WTC11 (cell line): ENCODE measurements at places on chromosomes 13 and 19.

- DNase-seq = no peak
Measured at GRCh38 chr13:92272177-92272576, 873.8 kb downstream of the GPC5 start.

DNA sequence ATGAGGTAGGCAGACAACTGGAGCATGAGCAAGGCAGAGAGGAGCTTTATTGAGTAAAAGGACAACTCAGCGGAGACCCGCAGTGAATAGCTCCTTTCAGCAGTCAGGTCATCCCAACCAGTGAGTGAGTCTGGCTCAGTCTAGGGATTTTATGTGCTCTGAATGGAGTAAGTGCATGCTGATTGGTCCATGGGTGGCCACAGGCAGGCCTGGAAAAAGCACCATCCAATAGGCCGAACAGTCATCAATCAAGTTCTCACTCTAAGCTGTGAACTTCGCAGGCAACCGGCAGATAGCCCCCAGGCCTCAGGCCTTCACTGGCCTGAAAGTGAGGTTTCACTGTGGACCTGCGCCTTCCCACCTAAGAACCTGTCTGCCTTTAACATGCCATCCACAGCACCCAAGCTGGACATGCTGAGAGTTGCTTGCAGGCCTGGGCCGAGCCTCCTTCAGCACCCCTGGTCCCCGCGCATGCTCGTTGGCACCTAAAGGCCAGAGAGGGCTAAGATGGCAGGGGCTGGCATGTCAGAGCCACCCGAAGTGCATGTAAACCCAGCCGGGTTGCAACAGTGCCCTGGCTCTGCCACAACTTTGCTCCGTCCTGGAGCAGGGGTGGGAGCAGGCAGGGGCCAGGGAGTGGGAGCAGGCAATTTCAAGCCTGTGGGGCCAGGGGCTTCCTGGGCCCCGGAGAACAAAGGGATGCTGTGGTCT, 698.7 kb downstream of the SLITRK1 start:
- DNase-seq = no peak

GRCh38 chr13:19845758-19846157, 17.7 kb downstream of the ZMYM5 start:
- DNase-seq = no peak

- DNase-seq = no peak
Measured at GRCh38 chr13:98599502-98600328, 22.8 kb upstream of the STK24 start.

DNA sequence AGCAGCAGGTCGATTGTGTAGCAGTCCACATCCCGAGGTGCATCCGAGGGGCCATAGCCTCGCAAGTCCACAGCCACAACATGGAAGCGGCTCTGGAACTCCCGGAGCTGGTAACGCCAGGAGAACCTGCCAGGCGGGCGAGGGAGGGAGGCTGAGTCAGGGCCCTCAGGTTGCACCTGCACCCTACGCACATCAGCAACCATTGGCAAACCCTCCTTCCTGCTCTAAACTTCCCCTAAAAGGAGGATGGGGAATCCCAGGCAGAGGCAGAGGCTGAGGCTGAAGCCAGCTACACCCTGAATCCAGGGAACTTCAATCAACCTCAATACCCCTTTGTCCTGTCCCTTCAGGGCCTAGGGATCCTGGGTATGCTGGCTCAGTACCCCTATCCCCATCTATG, 977 bp downstream of the EPHX3 start:
- no peak for DNase-seq

GRCh38 chr19:5336195-5336965, 4.2 kb downstream of the PTPRS start:
- DNase-seq = no peak

DNA sequence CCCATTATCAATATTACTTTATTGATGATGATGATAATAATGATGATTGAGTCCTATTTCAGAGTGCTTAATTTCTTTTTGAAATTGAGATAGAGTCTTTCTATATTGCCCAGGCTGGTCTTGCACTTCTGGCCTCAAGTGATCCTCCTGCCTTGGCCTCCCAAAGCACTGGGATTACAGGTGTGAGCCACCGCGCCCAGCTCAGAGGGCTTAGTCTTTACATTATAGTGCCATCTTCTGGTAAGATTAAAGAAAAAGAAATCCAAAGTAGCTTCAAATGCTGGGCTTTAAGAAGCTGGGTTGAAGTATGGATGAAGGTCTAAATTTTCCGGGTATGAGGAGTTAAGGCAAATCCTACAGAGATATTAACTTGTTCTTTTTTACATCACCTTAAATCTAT, 3.4 kb upstream of the ZNF333 start:
- peak; percentile 25 for DNase-seq

- no peak for DNase-seq
Measured at GRCh38 chr19:5269279-5269678, 71.3 kb downstream of the PTPRS start.

DNA sequence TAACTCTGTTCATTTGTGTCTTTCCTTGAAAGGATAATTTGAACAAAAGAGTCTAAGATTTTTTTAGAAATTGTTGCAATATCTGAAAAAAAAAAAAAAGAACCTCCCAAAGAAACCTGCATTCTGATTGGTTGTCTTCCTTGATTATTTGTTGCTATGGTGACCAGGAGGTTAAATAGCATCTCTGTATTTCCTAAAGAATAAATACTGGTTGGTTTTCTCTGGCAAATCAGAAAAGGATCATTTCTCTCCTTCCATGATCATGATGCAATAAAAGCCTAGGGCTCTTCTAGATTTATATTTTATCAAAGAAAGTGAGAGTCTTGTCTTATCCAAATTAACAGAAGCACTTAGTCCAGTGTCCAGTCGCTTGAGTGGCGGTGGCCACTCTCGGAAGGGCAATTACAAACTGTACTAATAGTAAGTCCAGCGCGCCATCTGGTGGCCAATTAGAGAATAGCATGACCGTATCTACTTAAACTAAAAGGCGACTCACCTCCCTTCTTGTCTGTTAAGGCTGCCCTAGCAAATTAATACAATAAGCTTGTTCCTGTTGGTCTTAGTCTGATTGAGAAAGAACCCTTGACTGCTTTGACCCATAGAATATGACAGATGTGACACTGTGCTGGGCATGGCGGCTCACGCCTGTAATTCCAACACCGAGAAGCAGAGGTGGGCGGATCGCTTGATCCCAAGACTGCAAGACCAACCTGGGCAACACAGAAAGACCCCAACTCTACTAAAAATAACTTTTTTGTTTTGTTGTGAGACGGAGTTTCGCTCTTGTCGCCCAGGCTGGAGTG, 47.0 kb upstream of the PNMA8B start:
- DNase-seq = peak; percentile 93

DNA sequence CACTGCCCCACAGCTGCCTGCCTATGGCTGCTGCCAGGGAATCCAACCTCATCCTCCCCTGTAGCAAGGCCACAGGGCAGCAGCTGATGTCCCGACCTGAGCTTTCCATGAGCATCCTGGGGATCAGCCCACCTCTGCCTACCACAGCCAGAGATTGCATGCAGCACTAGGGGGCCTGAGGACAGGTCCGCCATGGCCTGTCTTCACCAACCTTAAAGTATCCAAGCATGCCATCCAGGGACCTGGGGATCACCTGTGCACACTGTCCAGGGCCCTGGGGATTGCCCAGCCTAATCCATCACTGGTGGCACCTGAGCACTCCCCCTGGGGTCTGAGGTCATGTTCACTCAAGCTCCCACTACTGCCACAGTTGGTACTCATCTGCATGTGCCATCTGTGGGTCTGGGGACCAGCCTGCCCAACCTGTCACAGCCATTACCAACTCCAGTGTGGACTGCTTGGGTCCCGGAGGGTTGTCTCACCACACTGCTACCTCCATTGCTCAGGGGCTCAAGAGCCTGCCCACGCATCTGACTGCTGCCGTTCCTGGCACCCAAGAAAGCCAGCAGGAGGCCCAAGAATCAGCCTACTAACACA, 53.0 kb downstream of the KCTD15 start:
- DNase-seq = no peak

DNA sequence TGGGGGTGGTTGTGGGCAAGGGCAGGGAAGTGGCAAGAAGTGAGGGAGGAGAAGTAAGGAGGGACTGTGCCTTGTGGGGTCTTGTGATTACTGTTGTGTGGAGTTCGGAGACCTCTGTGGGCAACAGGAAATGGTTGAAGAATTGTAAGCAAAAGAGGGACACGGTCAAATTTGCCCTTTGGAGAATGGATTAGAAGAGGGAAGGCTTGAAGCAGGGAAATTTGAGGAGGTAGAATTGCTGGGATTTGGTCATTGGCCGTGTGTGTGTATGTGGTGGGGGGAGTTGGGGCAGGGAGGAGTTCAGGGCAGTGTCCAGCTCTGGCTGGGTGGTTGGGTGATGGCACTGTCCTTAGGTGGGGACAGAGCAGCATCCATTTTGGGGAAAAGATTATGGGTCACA, 3.6 kb downstream of the WASF3 start:
- DNase-seq = no peak

- no peak for DNase-seq
Measured at GRCh38 chr13:44629465-44630183, 53.5 kb upstream of the TSC22D1 start.

- no peak for DNase-seq
Measured at GRCh38 chr13:110164706-110165105, 142.3 kb downstream of the COL4A1 start.

- DNase-seq = no peak
Measured at GRCh38 chr13:99384468-99384867, 77.3 kb upstream of the GPR183 start.

DNA sequence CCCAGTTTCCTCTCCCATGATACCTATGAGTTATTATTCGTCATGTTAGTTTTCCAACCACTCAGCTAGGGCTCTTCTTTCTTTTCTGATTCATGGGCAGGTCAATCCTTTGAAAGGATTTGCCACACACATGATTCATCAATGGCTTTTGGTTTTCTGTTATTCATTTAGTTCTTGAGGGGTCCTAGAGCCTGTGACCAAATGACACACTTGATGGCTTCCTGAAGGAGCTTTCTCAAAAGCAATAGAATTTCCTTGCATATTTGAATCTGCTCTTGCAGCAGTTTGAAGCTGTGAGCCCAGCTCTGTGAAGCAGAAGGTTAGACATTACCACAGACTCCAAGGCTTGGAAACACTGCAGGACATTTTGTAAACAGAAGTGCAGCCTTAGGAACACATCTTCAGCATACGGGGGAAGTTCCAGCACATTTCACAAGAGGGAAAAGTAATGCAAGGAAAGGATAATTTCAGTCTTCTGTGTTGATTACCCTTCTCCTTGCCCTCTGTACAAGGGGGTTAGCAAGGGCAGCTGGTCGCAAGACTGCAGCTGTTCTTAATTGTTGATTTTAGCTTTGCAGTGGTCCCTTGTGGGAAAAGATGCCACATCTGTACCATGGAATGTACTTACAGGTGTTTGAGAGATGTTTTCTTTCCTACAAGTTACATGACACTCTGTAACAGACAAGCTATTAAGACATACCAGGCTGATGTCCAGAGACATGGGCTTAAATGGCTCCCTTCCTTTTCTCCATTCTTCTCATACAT, 338.6 kb downstream of the KCNRG start:
- DNase-seq = no peak

- DNase-seq = no peak
Measured at GRCh38 chr13:54183728-54184127, 1155.1 kb downstream of the OLFM4 start.

- DNase-seq = no peak
Measured at GRCh38 chr13:37059848-37060192, 332 bp upstream of the SUPT20H start.

GRCh38 chr19:9620842-9621155, 233 bp downstream of the ZNF561 start:
- DNase-seq = no peak

DNA sequence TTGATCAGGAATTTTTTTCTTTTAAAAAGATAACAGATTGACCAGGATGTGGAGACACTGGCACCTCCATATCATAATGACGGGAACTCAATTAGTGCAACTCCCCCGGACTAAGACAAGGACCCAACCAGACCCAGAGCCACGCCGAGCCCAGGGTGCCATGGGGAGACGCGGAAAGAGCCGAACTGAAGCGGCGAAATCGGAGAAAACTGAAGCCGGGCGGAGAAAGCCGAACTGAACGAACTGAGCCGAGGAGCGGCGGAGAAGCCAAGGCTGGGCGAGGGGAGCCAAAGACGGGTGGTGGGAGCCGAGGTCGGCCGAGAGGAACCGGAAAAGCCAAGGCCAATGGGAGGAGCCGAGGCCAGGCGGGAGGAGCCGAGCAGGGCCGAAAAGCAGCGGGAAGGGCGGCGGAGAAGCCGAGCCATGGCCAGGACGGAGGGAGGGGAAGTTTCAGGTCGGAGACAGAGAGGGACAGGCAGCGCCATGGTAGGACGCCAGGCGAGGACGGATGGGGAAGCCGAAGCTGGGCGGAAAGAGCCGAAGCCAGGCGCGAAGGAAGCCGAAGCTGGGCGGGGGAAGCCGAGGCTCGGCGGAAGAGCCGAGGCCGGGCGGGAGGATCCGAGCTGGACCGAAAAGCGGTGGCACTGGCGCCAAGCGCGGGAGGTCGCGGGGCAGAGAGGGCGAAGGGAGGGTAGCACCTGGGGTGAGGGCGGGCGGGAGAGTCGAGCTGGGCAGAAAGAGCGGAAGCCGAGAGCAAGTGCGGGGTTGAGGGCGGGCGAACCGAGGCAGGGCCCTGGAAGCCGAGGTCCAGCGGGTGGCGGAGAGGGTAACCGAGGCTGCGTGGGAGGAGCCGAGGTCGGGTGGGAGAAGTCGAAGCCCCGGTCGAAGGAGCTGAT, 29.4 kb downstream of the ZNF557 start:
- DNase-seq = peak; percentile 95

DNA sequence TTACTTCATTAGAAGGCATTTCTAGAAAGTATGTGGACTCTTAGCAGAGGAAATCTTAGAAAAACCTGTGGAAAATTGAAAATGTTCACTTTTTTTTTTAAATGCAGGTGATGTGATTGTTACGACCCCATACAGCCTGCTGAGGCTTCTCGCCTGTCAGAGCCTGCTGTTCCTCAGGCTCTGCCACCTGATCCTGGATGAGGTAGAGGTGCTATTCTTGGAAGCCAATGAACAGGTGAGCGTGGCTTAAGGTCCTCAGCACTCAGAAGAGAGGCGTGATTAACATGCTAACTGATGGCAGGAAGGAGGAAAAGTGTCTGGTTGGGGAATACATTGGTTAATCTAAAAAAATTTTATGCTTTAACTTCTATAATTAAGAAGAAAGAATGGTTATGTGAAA, 71.4 kb downstream of the SLC7A9 start:
- no peak for DNase-seq

GRCh38 chr13:78596399-78596735, 7.0 kb downstream of the POU4F1 start:
- DNase-seq = peak; percentile 42

DNA sequence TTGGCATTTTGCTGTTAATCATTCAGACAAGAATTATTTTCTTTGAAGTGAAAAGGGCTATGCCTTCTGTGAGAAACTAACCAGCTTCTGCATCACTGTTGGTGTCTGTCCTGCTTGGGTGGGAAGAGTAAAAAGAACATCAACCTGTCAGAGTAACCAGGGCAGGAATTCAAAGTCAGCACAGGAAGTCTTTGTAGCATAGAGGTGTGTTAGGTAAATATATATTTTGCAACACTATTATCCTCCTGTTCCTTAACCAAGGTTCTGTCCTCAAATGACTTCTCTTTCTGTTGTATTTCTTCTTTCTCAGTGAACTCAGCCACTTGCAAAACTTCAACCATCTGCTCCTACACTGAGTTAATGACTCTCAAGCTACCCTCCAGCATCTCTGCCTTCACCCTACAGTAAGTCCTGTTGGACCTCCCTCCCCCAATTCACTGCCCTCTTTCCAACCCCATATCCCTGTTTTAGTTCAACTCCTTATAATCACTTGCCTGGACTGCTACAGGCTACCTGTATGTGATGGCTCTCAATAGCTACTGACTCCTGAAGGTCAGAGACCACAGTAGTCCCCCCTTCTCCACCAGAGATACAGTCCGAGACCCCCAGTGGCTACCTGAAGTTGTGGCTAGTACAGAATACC, 49.9 kb downstream of the SMAD9 start:
- no peak for DNase-seq

- DNase-seq = no peak
Measured at GRCh38 chr13:41361491-41361890, 50.4 kb downstream of the NAA16 start.
